ENCODE measurements at places on chromosomes 7 and 10.

DNA sequence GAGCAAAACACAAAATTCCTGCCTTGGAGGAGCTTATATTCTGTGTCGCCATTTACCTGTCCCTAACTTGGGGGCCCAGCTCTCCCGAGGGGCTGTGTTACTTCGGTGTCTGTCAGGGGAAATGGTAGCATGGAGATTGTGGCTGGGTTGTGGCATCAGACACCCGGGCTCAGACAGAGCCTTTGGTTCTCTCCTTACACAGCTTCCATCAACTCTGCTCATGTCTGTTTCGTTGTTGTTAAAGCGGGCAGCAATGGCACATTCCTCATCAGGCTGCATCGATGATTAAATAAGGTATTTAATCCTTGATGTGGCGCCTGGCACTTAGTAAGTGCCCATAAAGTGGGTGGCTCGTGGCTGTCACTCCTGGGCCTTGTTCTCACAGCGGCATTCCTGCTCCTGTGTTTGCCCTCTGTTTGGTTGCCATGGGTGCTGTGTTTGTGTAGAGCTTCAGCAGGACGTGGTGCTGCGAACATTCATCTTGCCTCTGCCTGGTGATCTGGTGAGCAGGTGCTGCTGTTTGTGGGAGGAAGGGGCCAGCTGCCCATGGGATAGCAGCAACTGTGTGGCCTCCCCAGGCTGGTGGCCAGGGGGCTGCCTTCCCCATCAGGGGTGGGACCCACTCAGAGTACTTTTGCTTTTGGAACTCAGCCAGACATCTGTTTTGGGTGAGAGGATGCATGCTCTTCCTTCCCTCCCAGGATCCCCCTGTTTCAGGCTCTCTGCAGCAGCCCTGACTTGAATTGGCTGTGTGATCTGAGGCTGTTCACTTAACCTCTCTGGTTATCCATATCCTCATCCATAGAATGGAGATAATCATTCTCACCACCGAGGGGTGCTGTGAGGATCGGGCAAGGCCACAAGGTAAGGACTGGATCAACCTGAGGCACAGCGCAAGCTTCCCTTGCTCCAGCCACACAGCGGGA lies 207.2 kb upstream of the SVIL start:
- no peak for DNase-seq

GRCh38 chr10:101670635-101671034 lies 24.3 kb downstream of the FBXW4 start:
- no peak for DNase-seq

- no peak for DNase-seq
Observed at GRCh38 chr10:44382981-44383748, 1.7 kb downstream of the CXCL12 start.

GRCh38 chr7:116953906-116954838 lies 871 bp downstream of the ST7 start:
- no peak for DNase-seq

GRCh38 chr7:5489991-5490536 lies 66.4 kb upstream of the TNRC18 start:
- DNase-seq, result no peak

DNA sequence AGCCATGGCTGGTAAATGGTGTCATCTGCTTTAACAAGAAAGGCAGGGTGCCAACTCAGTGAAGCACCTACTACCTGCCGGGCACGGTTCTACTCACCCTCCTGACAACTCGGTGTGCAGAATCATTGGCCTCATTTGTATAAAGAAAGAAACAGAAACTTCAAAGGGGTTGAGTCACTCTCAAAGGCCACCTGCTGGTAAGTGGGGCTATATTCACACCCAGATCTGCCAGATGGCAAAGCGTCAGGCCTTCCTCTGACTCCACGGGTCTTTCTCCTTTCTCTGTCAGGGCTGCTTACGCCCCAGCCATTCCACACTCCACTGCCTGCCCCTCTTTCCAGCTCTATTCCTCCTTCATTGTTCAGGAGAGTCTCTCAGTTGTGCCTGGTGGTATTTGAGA lies 309.2 kb downstream of the GFRA1 start:
- no peak for DNase-seq

DNA sequence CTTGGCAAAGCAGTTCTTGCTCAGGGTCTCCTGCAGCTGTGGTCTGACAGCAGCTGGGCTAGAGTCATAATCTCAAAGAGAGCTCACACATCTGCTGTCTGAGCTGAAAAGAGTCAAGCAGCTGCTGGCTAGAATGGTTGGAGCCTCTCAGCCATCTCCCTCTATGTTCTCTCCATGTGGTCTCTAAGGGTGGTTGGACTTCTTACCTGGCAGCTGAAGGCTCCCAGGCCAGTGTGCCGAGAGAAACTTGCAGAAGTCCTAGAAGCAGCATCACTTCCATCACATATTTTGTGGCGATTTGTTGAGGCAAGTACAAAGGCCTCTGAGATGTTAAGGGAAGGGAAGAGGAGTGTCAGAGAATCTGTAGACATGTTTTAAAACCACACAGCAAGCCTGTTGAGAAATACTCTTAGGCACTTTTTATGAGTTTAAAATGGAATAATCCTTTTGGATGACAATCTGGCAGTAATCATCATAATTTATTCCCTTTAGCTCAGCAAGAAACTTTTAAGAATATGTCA lies 93.2 kb downstream of the REEP3 start:
- DNase-seq, result no peak

GRCh38 chr7:104978460-104978859 lies 35.5 kb upstream of the KMT2E start:
- no peak for DNase-seq

GRCh38 chr7:19491821-19492452 lies 216.9 kb downstream of the POLR1F start:
- DNase-seq, result no peak

DNA sequence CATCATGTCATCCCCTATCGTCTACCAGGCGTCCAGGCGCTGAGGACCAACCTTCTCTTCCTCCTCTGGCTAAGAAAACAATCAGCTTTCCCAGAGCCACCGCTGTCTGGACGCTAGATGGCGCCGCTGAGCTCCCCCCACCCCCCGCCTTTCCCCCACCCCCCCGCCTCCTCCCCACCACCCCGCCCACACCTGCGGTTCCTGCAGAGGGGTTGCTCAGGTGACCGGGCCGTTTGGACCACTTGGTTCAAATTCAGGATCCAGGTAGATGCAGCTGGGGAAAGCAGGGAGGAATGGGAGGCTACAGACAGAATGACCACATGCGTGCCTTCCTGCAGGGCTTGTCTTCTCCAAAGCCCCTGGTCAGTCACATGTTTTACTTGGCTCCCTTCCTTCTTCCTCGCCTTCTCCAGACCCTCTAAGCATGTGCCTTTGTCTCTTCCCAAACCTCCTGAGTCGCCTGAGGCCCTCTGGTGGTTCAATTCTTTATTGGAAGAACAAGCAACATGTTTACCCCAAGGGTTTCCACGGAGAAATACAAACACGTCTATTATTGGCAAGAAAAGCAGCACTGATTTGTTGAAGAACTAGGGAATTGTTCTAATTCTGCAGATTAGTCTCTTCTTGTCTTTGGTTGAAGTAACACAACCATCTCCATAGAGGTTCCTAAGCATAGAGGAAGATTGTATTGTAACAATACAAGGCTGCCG lies 24.7 kb downstream of the AOC1 start:
- no peak for DNase-seq

- DNase-seq, result no peak
Observed at GRCh38 chr7:151389768-151390597, 19.9 kb downstream of the WDR86 start.

GRCh38 chr7:111356941-111357340 lies 205.4 kb downstream of the IMMP2L start:
- DNase-seq, result no peak

- DNase-seq, result no peak
Observed at GRCh38 chr7:24024276-24025068, 259.5 kb upstream of the NPY start.

DNA sequence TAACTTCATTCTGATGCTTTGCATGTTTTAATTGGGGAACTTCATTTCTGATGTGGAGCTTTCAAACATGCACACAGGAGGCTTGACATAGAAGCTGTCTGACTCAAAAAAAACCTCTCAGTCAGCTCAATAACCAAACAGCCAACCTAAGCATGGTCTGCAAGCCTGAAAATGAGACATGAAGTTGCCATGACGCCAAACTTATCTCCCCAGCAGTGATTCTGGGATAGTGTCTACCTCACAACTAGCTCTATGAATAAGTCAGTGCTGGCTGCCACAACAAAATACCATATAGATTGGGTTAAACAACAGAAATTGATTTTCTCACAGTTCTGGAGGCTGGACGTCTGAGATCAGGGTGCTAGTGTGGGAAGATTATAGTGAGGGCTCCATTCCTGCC lies 244.2 kb downstream of the CCDC3 start:
- no peak for DNase-seq

DNA sequence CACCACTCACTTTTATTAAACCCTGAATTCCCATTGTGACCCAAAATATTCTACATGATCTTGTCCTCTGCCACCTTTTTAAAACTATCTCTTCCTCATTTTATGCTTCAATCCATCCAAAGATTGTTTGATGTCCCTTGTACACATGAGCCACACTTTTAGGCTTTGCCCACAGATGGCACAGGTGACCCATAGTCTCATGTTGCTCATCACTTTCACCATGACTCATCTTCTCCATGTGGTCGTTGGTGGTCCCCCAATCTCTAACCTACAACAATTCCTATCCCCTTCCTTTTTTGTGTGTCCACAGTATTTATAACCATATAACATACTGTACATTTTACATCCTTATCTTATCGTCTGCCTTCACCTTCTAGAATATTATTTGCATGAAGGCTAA lies 271.5 kb upstream of the ZWINT start:
- DNase-seq, result no peak

- no peak for DNase-seq
Observed at GRCh38 chr10:124748953-124749645, 4.9 kb upstream of the FAM53B start.

- DNase-seq, result no peak
Observed at GRCh38 chr7:143227806-143228205, 6.0 kb downstream of the TAS2R40 start.

DNA sequence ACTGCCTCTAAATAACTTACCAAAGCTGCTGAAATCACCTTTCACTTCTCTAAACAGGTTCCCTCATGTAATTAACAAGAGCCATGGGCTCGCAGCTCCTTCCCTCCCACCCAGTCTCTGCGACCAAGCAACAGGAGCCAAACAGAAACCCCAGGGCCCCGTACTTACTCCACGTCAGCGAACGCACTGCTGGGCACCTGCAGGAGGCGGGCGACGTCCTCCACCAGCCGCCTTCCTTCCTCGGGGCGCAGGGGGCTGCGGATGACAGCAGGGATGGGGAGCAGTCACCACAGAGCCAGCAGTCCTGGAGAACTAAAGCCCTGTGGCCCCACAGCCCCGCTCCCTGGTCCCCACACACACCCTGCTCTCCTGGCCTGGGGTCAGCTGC lies 477.0 kb downstream of the PTPRN2 start:
- DNase-seq, result no peak

- DNase-seq, result no peak
Observed at GRCh38 chr7:132249256-132249971, 326.9 kb downstream of the PLXNA4 start.

DNA sequence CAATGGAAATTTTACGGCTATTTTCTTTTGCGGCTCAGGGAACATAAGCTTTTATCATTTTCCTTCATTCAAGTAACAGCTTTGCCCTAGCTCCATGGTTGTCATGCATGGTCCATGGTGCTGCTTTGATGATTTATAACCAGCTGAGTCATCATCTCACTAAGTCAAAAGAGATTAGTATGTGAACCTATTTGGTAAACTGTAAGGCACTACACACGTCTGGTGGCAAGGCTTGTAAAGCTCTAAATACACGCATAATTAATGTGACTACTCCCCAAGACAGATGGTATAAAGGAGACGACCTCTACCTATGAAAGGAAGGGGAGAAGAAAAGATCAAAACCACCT lies 340.2 kb downstream of the KCNMA1 start:
- no peak for DNase-seq

DNA sequence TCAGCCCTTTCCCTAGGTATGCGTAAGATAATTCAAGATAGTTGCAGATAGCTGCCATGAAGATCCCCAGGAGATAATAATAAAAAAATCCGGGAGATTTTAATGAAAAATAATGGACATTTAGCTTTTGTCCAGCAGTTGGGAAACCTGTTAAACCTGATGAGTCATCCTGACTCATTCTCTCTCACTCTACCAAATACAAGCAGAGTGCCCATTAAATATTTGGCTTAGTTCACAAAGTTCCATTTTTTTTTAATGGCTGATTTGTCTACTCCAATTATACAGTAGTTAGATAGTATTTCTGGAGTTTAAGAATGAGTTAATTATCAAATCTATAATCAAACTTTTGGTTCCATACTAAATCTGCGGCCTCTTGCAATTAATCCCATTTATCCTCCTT lies 2.1 kb upstream of the SHTN1 start:
- no peak for DNase-seq

DNA sequence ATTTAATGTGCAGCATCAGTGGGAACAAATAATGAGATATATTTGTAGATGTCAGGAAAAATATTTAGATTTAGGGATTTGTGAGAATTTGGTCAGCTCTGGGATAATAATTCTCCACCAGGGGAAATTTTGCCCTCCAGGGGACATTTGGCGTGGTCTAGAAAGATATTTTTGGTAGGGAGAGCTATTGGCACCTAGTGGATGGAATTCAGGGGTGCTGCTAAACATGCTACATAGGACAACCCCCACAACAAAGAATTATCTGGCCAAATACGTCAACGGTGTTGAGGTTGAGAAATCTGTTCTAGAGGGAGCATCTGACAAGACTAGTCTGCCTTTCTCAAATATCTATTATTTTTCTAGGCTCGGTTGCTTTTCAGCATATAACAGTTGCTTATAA lies 2.1 kb downstream of the ADK start:
- DNase-seq, result no peak

GRCh38 chr7:50834679-50835078 lies 52.0 kb upstream of the GRB10 start:
- DNase-seq, result no peak

DNA sequence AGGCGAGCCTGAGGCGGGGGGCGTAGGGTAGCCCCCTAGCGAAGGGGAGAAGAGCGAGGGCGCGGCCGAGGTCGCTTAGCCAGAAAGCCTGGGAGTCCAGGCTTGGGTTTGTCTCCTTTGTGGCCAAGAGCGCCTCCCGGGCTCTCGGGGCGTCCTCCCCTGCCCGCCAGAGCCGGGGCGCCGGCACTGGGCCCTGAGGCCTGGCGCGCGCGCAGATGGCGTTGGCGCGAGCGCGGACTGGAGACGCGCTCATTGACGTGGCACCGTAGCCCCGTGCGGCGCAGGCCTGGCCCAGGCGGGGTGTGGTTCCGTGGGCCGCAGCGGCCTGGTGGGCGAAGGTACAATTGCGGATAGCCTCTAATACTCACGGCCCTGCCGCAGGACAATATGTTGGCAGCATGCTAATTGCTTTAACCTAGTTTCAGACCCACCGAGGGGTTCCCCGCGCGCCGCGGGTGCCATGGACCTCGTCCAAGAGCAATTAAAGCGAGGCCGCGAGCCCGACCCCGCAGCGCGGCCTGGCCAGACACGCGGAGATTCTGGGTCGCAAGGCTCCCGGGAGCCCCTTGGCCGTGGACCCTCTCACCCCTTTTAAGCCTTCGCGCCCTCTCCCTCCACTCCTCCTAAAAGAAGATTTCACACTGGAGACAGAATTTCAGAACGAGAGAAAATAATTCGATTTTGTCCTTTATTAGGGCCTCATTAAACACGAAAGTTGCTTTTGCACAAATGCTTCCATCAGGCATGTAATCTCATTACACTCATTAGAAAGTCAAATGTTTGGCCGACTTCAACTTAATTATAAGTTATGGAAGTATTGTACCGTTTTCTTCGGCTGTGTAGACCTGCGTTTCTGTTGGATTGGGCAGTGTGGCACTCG lies 3.1 kb downstream of the PTF1A start:
- DNase-seq, result no peak

GRCh38 chr10:373015-373414 lies 237.8 kb downstream of the ZMYND11 start:
- DNase-seq, result no peak

- no peak for DNase-seq
Observed at GRCh38 chr7:14125998-14126397, 136.5 kb upstream of the ETV1 start.

Measured in activated B cell treated with CpG ODN at 0.5 μM for 24 hours (primary cell).